ENCODE measurements at places on chromosomes 13 and 19. TPM values are rescaled to one million over a fixed set of nuclear protein-coding genes. Genes with fewer than 3 reads are reported as not detected.

ZNF730 gene
- total RNA-seq: 0.20 TPM

ZFP36 gene
- 180 TPM for total RNA-seq

DNA sequence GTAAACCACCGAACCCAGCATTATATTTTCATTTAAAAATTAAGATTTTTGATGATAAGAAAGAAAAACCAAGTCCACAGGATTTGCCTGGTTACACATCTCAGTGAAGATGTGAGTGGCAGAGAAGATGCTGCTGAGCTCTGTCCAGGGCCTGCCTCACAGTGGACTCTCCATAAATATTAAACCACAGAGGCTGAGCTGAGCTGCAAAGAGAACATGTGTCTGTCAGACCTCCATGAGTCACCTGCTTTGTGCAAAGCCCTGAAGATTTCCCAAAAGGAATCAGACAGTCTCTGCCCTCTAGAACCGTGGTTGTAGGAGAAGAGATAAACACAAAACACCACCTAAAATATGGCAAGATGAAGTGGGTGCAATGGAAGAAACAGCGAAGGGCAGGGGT lies 127.2 kb upstream of the TSC22D1 start:
- DNase-seq: no peak

SLAIN1 gene
- total RNA-seq: 9.7 TPM

GRCh38 chr13:98013241-98013640 lies 59.8 kb downstream of the IPO5 start:
- no peak for DNase-seq

GRCh38 chr13:79560954-79561353 lies 80.0 kb downstream of the NDFIP2 start:
- no peak for DNase-seq

GRCh38 chr13:27264181-27264580 lies 6.4 kb upstream of the RASL11A start:
- no peak for DNase-seq

DNA sequence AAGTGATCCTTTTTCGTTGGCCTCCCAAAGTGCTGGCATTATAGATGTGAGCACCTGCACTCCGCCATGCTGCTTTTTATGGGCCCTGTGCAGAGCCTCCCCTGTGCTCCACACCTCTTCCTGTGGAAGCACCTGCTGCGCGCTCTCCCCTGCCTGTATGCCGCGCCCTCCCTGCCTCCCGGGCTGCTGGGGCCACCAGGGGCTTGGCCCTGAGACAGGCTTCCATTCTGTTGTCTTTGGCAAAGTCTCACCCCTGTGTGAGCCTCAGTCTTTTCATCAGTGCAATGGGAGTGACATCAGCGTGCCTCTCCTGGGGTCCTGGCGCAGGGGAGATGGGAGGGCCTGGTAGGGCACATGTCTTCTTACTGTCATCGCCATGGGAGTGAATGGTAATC lies 1.3 kb downstream of the FAM174C start:
- DNase-seq: no peak

GRCh38 chr19:4083677-4084546 lies 17.2 kb upstream of the ZBTB7A start:
- DNase-seq: no peak

DNA sequence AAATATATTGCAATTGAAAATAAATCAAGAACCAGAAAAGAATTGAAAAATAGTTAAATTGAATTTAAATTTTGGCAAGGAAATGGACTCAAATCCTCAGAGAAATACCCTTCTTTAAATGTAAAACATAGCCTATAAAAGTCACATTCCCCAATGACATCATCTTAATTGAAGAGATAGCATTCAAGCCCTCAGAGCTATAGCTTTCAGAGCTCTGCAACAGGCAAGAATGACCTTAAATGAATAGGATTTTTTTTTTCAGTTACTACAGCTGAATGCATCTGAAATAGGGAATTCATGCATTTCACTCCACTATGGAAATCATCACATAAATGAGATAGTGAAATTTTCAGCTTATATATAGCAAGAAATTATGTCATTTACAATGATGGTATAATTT lies 1049.0 kb downstream of the OLFM4 start:
- no peak for DNase-seq

GRCh38 chr19:18130523-18131242 lies 22.3 kb upstream of the PIK3R2 start:
- no peak for DNase-seq

DNA sequence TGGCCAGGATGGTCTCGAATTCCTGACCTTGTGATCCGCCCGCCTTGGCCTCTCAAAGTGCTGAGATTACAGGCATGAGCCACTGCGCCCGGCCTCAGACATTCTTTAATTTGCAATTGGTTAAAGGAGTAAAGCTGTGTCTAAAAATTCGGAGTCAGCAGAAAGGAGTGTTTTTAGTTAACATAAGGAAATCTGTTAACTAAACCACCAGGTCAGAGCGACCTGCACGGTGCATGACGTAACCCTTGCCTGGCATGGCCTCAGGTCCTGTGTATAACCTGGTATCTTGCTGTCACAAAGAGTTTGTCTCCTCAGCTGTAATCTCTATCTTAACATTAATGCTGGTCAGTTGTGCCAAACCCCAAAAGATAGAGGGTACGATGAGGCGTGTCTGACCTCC lies 9.5 kb upstream of the KLK12 start:
- DNase-seq: no peak

DNA sequence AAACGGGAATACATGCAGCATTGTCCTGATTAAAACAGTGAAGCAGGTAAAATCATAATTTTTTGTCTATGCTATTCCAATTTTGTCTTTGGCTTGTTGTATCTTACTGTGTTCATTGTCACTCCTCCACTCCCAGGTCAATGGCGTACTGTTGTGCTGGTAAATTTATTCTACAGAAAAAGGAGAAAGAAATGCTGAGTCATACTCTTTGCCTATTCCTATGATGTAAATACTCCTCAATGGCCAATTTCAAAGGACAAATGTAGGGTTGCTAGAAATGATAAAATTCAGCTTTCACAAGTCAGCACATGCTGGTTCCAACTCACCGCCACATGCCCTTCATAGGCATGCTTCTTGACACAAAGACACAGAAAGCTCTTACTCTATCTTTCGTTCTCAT lies 694.4 kb upstream of the PCDH20 start:
- DNase-seq: no peak

GRCh38 chr13:112670864-112671263 lies 19.0 kb upstream of the ATP11A start:
- DNase-seq: no peak

PSG3 gene
- not detected for total RNA-seq
